ENCODE measurements at places on chromosomes 2 and 18.
A peak's percentile ranks its signal among the peaks of the same experiment; 100 is the strongest.

DNA sequence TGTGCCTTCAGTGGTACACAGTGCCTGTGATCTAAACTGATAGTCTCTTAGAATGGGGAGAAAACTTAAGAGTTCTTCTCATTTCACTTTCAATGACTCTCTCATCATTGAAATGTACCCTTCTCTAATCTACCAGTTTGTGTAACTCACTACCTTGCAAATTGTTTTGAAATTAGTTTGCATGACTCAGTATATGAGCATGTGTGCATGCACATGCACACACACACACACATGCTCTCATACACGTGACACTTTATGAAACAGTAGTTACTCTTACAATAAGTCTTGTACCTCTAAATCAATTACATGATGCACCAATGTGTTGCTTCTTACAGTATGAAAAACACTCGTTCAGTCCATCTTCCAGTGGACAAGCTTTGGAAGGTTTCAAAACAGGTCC is 10.6 kb downstream of the LYPD6B start:
- DNase-seq = peak; percentile 21

DNA sequence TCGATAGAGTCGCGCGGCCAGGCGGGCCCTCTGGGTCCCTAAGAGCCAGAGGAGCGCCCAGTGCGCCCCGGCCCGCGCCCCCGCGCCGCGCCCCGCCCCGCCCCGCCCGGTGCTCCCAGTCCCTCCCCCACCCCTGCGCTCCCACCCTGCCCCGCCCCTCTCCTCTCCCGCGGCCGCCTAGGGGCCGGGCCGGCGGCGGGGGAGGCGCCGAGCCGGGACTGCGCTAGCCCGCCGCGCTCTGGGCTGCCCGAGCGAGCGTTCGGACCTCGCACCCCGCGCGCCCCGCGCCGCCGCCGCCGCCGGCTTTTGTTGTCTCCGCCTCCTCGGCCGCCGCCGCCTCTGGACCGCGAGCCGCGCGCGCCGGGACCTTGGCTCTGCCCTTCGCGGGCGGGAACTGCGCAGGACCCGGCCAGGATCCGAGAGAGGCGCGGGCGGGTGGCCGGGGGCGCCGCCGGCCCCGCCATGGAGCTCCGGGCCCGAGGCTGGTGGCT is at the start of gene GPC1:
Gene GPC1, plus strand, starts transcription at position 207 of the 491 bp plus-strand sequence. Its CDS starts 256 bp downstream, at position 463.
- DNase-seq = peak; percentile 69

DNA sequence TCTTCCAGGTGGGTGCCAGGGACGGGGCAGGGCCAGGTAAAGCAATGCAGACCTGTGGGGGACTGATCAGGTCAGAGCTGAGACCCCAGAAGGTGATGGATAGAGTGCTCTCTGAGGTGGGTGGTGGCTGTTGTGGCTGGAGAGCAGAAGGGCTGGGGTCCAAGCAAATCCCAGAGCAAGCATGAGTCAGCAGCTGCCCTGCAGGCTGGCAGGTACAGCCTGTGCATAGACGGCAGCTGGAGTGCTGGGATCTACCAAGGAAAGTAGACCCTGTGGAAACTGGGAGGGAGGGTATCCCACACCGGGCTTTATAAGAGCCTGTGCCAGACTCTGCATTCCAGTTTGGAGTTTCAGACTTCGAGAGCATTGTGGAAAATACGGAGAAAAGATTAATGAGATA is 663 bp downstream of the TRIM54 start:
- no peak for DNase-seq

- DNase-seq = peak; percentile 76
Measured at GRCh38 chr2:152445791-152446201, 110.8 kb downstream of the FMNL2 start.

GRCh38 chr2:143890798-143891197 is 629.1 kb downstream of the ZEB2 start:
- DNase-seq = no peak

DNA sequence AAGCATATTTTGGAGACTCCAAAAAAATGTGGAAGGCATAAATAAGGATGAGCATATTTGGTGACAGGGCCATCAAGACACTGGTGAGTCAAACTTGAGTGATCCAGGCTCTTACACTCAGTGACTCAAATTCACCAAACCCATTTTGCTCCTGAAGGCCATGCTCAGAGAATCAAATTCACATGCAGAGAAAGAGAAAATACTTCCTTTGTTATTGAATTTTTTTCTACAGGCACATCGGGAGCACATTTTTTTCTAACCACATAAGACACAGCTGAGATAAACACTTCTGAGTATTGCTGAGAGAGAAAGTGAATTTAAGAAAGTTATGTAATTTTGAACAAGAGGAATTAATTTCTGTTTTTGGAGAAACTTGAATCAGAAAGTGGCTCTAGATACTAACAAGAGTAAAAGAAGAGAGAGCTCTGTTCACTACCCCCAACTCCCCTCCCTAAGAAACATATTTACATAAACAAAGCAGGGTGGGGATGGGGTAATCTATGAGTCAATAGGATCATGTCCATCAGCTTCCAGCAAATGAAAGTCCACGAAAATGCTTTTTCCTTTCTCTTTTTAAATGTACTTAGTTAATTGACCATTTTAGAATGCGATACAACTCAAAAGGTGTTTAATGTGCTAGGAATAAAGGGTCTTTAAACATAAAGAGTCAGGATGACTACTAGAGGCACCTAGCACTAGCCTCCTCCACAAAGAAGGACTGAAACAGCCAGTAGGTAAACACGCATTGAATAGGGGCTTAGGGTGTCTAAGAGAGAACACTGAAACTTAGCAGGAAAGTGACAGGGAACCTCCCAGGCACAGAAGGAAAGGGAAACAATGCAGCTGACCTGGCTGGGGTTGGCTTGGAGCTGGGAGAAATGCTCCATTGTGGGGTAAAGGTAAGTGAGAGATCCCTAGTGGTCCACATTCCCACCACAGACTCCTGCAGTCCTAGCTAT is 152.3 kb downstream of the KCNE4 start:
- peak; percentile 10 for DNase-seq

DNA sequence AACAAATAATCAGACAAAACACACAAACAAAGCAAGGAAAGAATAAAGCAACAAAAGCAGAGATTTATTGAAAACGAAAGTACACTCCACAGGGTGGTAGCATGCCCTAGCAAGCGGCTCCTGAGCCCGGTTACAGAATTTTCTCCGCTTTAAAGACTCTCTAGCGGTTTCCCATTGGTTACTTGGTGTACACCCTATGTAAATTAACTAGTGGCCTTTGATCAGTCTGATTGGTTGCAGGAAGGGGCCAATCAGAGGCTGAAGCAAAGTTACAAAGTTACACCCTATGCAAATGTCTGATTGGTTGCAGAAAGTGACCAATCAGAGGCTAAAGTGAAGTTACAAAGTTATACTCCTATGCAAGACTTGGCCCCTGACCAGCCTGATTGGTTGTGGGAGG is 242.9 kb downstream of the LDLRAD4 start:
- DNase-seq = peak; percentile 4

DNA sequence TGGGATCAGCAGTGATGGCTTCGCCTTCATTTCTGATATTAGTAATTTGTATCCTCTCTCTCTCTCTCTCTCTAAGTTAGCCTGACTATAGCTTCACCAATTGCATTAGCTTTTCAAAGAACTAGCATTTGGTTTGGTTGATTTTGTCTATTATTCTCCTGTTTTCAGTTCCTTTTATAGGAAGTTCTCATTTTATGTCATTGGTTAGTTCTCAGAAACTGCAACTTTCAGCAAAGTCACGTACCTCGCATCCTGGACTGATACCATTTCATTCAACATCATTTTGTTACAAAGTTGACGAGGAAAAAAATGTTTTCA is 450.8 kb downstream of the EIPR1 start:
- DNase-seq = no peak

DNA sequence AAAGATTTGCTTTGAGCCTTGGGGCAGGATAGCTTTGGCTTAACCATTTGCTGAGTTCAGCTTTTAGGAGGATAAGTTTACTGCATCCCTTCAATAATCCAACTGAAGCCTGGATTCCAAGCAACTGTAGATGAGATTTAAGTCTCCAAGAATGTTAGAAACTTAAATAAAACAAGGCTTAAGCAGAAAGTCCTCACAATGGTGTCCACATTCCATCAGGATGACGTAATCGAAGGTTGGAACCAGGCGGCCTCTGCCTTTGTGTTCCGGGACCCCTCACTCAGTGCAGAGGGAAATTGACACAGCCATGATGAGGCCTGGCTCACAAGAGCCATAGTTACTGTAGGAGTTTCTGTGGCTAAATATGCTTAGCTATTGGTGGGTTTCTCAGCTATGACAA is 260.4 kb downstream of the LPIN1 start:
- DNase-seq = peak; percentile 24

GRCh38 chr2:218032336-218033171 is 29.8 kb upstream of the TNS1 start:
- no peak for DNase-seq

DNA sequence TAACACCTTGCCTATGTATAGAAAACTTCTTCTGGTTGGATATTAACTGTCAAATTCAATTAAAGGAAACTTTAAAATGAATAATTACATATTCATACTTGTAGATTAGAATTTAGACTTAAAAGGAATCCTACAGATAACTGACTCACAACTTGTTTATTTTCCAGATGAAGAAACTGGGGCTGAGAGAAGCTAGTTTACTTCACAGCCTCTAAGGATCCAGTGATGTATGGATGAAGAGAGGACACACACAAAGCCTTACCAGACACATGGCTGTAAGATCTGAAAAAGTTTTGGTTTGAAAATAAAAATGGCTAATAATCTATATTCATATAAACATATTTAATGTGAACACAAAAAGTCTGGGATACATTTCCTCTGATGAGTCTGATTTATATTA is 72.3 kb downstream of the PRELID3A start:
- no peak for DNase-seq

DNA sequence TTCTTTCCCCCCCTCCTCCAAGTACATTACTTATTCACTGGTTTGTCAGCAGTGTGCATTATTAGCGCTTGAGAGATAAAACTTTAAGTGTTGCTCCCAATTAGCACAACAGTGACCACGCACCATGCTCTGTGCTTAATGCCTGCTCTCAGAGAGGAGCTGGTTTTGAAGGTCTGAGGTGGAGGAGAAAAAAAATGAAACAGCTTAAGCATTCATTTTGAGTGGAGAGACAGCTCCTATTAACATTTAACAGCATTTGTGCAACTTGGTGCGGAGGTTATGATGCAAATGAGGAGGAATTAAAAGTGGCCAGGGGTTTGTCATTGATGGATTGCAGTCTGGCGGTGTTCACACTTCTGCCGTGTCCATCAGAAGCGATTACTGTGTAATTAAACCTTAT is 141.8 kb downstream of the FIGN start:
- DNase-seq = no peak

DNA sequence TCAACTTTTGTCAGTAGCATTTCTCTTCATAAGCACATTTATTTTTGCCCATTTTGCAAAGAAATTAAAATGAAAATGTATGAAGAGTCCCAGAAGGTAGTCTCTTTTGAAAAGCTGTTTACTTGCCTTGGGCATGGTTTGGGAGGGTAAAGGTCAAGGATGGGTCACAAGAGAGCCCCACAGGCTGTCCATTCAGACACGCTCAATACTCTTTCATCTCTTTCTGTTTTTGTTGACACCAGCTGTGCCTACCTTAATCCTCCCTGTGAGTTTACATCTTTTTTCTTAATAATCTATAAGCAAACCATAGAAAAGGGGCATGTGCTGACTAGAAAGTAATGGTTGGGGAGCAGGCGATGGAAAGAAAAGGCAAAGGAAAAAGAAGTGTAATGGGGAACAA is 49.6 kb upstream of the KLF7 start:
- no peak for DNase-seq

GRCh38 chr18:9941103-9941502 is 27.3 kb downstream of the VAPA start:
- DNase-seq = no peak

DNA sequence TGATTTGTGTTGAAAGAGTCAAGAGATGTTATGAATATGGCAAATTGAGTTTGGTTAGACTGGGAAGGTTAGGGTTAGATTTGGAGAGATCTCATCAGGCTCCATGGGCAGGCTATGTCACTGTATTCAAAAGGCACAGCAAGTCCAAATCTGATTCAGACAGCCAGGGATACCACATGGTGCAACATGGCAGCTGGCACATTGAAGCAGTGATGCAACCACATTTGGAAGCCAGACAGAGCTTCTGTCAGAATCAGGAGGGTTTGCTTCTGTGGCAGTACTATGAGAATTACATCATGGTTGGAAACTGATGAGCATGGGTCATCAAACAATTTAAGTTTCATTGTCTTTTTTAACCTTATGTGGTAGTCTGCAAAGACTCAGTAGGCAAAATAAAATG is 772.2 kb downstream of the SUCLG1 start:
- peak; percentile 11 for DNase-seq

GRCh38 chr2:239321596-239322415 is 79.0 kb downstream of the HDAC4 start:
- DNase-seq = no peak

DNA sequence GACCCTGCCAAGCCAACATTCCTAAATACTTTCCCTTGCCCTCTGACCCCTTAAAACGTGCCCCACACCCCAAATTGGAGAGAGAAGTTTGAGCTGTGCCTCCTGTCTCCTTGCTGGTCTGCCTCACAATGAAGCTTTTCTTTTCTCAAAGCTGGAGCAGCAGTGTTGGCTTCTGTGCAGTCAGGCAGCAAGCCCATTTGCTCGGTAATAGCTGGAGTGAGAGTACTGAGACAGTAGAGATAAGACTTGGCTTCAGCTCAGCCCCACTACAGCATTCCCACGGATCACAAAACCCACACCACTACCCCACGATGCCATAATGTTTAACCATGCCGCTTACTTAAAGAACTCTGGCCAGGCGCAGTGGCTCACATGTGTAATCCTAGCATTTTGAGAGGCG is 73.0 kb downstream of the NCAPH start:
- DNase-seq = peak; percentile 94

DNA sequence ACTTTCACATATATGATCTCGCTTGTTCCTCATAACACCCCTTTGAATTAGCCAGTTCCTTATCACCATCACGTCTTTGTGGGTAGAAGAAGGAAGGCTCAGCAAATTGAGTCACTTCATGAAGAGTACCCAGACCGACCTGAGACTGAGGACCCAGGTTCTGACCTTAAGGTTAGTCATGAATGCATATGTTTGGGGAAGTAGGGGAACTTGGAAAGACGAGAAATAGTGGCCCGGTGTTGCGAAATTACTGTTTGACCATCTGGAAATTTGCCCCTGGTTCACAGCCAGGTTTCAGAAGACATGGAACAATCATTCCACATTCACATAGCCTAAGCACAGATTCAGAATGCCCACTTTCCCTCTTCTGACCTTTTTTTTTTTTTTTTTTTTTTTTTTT is 59.8 kb downstream of the MEIS1 start:
- DNase-seq = peak; percentile 92

DNA sequence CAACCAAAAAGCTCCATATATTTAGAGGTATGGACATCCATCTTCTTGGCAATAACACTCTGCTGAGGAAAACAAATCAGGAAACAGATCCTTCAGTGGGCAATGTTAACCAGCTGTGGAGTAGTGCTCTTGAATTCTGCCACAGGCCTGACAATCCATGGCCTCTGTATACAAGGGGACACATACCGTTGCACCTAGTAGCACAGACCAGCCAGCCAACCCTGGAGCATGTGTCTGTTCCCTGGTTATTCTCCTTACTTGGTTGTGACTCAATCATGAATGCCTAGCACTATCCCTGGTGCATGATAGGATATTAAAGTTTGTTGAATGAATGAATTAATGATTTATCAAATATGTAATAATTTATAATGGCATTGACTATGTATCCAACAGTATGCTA is 261.4 kb upstream of the MGAT5 start:
- DNase-seq = no peak

Data from fibroblast of the aortic adventitia (primary cell).